ENCODE measurements at places on chromosomes 1 and 21.

GRCh38 chr21:38379147-38379546 is 119.1 kb downstream of the ERG start:
- DNase-seq = no peak

GRCh38 chr1:195415584-195415983 is 1192.7 kb downstream of the KCNT2 start:
- no peak for DNase-seq

DNA sequence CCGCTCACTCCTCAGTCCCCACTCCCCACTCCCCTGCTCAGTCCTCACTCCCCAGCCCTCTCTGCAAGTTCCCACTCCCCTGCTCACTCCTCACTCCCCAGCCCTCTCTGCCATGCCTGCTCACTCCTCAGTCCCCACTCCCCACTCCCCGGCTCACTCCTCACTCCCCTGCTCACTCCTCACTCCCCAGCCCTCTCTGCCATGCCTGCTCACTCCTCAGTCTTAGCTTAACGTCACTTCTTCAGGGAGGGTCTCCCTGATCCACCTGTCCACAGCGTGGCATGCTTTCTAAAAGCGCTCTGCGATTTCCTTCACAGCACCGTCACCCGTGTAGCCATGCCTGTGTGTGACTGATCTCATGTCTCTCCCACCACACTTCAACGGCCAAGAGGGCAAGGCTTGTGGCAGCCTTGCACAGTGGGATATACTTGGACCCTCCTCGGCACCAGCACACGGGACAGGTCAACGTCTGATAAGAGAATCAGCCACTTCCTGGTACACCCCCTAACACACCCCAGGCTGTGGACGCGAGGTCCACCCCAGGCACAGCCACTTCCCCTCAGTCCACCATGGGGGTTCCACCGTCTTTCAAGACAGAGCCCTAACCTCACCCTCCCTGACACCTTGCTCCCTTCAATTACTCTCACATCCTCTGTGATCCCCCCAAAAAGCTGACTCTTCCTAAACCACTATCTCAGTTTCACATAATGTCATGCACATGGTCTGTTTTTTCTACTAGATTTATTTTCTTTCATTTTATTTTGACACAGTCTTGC is 14.0 kb downstream of the PRDM15 start:
- DNase-seq = no peak

GRCh38 chr1:159144571-159144970 is 26.8 kb upstream of the CADM3 start:
- DNase-seq = no peak

DNA sequence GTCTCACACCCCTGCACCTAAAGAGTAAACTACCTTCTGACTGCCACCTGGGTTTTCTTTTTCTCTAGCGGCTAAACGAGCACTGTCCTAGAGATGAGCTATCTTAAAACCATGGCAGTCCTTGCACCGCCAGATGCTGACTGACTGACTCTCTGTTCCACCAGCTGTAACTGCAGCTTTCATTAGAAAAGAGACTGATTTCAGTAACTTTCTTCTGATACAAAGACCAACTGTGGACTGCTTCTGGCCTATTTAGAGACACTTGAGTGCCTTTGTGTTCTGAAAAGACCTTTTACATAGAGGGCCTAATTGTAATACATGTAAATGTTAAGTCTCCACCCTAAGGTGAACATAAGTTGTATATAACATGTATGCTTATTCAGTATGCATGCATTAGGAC is 152.5 kb downstream of the DISC1 start:
- DNase-seq = no peak

- DNase-seq = no peak
These were observed 14.5 kb downstream of the AGRN start for GRCh38 chr1:1034439-1034781.

DNA sequence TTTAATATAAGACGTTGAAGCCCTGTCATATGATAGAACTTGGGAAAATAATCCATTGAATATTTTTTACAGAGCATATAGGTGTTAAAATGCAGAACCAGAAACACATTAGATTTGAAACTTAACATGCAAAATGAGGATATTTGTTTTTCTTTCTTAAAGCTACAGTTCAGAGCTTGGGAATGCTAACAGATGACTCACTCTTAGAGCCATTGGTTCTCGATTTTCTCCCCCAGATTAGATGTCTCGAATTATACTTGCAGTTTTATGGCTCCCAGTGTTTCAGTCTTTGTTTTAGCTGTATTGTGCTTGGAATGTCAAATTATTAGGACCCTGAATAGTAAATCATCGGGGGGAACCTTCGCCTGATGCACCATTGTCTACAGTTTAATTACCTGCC is 575.7 kb upstream of the ZP4 start:
- DNase-seq = no peak

Measured in NCI-H1048 (cell line).